Activated naive CD8-positive, alpha-beta T cell treated with anti-CD3 and anti-CD28 coated beads for 36 hours (primary cell): ENCODE measurements at places on chromosomes 7 and 10. TPM values are rescaled to one million over a fixed set of nuclear protein-coding genes. Genes with fewer than 3 reads are reported as not detected.

DNA sequence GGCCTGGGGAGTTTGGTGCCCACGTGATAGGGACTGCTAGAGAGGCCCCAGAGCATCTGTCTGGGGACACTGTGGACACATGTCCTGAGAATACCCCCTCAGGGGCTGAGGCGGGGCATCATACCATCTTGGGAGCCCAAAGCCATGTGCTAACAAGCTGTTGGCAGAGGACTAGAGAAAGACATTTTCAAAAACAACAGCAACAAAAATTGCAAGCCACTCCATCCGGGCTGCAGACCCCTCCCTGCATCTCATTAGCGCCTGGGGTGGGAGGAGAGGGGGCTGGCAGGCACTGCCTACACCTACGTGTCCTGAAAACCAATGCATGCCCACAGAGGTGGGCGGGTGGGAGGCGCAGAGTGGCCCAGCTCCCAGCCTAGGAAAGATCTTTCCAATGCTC lies 507.4 kb upstream of the PODXL start:
- no peak for DNase-seq

ATP5F1C gene
- 324 TPM for total RNA-seq

ICA1 gene
- 0.96 TPM for total RNA-seq

DNA sequence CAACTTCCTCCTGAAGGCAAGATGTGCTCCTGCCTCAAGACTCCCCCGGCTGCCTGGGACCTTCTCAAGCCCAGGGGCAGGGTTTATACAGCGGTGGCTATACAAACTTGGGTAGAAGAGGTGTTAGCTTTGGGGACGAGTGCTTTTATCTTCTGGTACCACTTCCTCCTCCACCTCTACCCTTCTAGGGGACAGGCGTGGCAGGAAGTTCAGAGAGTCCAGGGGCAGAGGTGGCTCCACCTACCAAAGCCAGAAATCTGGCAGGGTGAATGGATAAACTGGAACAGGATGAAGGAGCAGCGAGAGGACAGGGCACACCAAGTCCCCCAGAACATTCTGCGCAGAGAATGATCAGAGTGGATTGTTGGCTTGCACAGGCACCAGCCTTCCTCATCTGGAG lies 24.0 kb upstream of the TM9SF3 start:
- no peak for DNase-seq

GRCh38 chr10:86360657-86361056 lies 5.9 kb downstream of the GRID1 start:
- DNase-seq, result no peak

MMD2 gene
- total RNA-seq, result not detected

CAV2 gene
- not detected for total RNA-seq

DNA sequence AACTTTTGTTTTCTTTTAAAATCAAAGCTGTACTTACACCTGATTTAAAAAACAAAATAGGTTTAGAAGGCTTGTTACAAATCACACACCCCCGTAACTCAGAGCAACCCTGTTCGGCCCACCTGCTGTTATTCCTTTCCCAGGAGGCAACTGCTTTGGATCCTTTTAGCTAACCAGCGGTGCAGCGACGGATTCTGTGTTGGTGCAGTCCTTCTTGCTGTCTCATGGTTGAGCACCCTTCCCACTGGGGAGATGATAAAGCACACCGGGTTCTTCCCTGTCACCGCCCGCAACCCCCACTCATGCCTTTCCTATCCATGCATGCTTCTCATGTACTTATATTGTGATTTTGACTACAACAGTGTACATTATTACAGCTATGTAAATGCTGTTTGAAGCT lies 24.8 kb upstream of the MKI67 start:
- no peak for DNase-seq

SLC13A1 gene
- not detected for total RNA-seq

ANKRD22 gene
- not detected for total RNA-seq

- no peak for DNase-seq
Observed at GRCh38 chr10:78614267-78614666, 454.5 kb upstream of the ZMIZ1 start.

DNA sequence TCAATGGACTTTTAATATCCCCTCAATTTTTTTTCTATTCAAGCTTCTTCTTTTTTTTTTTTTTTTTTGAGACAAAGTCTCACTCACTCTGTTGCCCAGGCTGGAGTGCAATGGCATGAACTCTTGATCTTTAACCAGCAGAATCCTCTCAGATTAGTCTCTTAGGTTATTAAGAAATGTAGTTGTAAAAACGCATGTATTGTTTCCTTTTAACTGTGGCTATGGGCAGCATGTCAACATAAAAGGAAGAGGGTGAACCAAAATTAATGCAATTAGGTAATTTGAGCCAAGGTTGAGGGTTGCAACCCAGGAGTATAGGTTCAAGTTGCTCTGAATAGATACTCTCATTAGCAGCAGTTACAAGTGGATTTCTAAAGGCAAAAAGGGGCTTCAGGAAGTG lies 4.3 kb upstream of the GSTO1 start:
- no peak for DNase-seq

NPFFR1 gene
- total RNA-seq, result not detected

GRCh38 chr10:106712988-106713387 lies 451.5 kb downstream of the SORCS1 start:
- DNase-seq, result no peak

- no peak for DNase-seq
Observed at GRCh38 chr7:12809476-12809875, 122.0 kb downstream of the ARL4A start.

TRIM74 gene
- 0.35 TPM for total RNA-seq

GRCh38 chr10:93452143-93452542 lies 30.0 kb downstream of the MYOF start:
- DNase-seq, result no peak

CPED1 gene
- not detected for total RNA-seq

DNA sequence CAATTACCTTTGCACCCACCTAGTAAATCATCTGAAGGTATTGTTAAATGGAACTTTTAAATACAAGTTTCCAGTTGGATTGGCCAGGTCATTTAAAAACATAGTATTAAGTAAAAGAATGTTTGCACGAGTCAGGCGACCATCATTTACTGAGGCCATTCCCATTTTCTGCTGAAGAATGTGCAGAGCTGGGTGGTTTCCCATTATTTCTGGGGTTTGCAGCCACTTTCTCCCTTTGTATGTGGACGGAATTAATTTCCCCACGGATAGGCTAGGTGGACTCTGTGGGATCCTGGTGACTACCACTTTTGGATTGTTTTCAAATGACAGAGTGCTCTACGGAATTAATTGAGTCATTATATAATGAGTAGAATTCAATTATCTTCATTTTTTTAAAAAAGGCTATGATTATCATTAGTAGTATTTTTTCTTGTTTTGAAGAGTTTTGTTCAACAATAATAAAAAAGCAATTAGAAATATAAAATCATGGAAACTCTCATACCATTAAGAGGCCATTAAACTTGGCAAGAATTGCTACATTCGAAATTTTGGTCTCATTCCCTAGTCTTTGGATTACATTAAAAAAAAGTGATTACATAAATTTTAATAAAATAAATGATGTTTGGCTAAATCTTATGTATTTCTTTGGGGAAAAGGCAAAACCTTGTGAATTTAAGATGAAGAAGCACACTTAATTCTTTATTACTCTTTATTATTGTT lies 120.4 kb upstream of the FZD8 start:
- DNase-seq, result no peak

- no peak for DNase-seq
Observed at GRCh38 chr7:90229682-90230081, 15.3 kb upstream of the CFAP69 start.

GRCh38 chr10:74854610-74855009 lies 28.2 kb downstream of the KAT6B start:
- no peak for DNase-seq

DNA sequence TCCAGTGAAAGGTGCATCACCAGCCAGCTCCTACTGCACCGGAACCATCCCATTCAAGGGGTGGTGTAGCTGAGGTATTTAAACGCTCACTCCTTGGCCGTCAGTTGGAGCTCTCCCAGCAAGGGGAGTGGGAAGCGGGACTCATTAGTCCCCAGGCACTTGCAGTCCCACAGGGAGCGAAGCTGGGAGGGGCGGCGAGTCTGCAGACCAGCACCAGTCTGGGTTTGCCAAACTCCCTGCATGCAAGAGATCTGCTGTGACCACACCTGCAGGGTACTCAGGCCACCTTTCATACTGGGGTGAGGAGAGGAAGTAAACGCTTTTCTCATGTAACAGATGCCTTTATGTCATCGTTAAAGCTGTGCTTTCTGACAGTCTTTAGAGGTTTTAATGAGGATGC lies 187.9 kb downstream of the PTPRN2 start:
- no peak for DNase-seq

- DNase-seq, result no peak
Observed at GRCh38 chr7:87199241-87199640, 20.3 kb downstream of the TMEM243 start.

WNT8B gene
- total RNA-seq, result 0.16 TPM

DNA sequence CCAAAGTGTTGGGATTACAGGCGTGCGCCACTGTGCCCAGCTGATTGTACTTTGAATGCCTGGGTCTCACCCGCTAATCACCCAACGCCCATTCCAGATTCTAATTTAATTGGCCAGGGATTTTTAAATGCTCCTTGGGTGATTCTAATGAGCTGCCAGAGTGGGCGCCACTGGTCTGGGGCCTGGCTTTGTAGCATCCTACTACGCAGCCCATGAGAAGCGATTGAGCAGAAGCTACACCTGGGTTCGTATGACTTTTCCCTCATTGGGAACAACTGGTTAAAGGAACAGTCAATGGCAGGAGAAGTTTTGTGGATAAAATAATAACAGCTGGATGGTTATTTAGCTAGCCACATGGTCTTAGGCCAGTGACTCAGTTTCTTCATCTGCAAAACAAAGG lies 108.0 kb downstream of the SPAG6 start:
- DNase-seq, result no peak

GRCh38 chr7:128726059-128726736 lies 13.0 kb upstream of the CALU start:
- DNase-seq, result no peak

SAMD9 gene
- total RNA-seq, result 17.1 TPM

INMT gene
- 0.08 TPM for total RNA-seq

ZNF746 gene
- total RNA-seq, result 16.1 TPM

- DNase-seq, result no peak
Observed at GRCh38 chr10:7826971-7827370, 8.7 kb downstream of the TAF3 start.

UPK3BL2 gene
- 6.4 TPM for total RNA-seq

DNA sequence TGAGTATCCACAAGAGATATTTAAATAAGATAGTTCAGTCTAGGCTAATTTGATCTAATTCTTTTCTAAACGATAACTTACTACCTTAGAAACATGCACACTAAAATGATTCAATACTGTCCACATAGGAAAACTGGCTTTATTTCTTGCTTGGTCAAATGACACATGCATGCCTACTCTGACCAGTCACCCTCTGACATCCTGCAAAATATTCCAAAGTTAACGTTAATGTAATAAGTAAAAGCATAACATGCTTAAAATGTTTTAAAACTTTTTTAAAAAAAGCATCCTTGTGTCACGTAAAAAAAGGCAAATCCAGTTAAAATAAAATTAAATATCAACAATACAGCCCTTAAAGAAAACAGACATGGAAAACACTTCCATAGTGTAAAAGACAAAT lies 70.2 kb downstream of the UBE2H start:
- no peak for DNase-seq

- no peak for DNase-seq
Observed at GRCh38 chr10:34576797-34577196, 238.3 kb downstream of the PARD3 start.

GRCh38 chr7:29065181-29065857 lies 81.0 kb downstream of the CPVL start:
- no peak for DNase-seq

GRCh38 chr10:124565565-124566221 lies 104.1 kb downstream of the LHPP start:
- DNase-seq, result no peak

GRCh38 chr10:35208949-35209613 lies 82.4 kb downstream of the CREM start:
- no peak for DNase-seq

DNA sequence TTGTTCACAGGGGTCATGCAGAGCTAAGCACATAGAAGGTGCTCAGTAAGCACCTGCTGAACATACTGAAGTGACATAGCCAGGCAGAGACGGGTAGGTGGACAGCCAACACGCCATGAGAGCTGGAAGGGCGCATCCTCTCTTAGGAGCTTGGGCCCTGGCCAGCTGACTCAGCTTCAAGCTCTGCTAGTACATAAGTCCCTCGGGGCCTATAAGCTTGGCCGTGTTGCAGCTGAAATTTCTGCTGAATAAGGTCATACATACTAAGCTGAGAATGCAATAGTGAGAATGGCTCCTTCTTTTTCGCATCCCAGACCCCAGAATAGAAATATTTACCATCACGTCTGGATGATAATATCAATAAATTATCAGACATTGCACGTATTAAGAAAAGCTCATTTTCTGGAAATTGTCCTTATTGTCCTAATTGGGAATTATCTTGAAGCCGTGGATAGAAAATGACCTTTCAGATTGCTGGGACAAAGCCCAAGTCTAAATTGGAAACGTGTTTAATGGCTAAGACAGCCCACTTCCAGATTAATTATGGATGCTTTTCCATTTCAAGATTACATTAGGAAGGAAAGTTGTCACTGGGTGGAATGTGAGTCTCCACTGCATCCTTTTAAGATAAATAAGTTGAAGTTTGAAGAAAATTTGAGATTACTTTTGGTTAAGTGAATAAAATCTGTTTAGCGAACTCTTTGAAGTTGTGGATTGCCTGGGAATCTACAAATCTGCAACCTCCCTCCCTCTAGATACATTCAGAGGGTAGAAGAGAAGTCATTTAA lies 287.1 kb upstream of the C7orf33 start:
- no peak for DNase-seq

- DNase-seq, result no peak
Observed at GRCh38 chr10:104144931-104145330, 23.0 kb downstream of the SFR1 start.

NRP1 gene
- 0.44 TPM for total RNA-seq

DNA sequence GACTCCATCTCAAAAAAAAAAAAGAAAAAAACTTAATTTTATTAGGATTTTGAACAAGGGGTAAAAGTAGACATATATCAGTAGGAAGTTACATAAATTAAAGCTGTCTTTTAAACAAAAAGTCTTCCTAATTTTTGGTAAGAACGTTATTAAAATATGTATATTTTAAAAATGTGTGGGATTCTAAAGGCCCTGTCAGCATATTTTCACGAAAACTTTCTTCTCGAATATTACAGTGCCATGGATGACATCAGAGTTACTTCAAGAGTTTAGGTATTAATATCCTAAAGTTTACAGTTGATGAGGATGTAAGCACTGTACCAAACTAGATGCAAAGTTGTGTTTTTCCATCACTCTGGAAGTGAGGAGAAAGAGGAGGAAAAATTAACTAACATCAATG lies 820.8 kb downstream of the PCDH15 start:
- no peak for DNase-seq

RAPGEF5 gene
- total RNA-seq, result 0.82 TPM

GRCh38 chr10:47101196-47101595 lies 190.0 kb downstream of the PTPN20 start:
- DNase-seq, result no peak

GRCh38 chr10:72069751-72070526 lies 18.4 kb downstream of the SPOCK2 start:
- DNase-seq, result no peak

GRCh38 chr7:19972876-19973275 lies 199.5 kb upstream of the TMEM196 start:
- no peak for DNase-seq

GRCh38 chr7:112462236-112462635 lies 12.0 kb downstream of the IFRD1 start:
- no peak for DNase-seq
